ENCODE measurements at places on chromosomes 2 and 18.

GRCh38 chr2:70553334-70553583 is 367 bp downstream of the TGFA start:
- DNase-seq, result no peak

DNA sequence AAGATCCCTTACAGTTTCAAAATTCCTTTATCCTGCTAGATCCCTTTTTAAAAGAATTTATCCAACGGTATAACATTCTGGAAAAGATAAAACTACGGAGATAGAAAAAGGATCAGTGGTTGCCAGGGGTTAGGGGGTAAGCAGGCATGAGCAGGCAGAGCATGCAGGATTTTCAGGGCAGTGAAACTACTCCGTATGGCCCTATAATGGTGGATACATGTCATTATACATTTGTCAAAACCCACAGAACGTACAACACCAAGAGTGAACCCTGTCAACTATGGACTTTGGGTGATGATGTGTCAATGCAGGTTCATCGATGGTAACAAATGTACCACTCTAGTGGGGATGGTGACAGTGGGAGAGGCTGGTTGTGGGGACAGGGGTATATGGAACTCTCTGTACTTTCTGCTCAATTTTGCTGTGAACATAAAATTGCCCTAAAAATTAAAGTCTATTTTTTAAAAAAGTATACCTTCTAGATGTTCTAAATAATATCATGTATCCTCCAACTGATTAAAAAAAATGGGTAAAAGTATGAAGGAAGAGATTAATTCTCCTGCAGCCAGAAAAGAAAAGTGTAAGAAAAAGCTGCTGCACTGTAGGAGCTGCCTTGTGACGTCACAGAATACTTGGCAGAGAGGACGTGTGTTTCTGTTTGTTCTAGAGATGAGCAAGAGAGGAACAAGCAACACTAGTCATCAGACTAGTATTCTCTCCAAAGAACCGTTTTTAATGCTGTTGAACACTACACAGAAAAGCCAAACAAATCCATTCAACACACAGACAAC is 23.6 kb downstream of the ANKRD44 start:
- no peak for DNase-seq

DNA sequence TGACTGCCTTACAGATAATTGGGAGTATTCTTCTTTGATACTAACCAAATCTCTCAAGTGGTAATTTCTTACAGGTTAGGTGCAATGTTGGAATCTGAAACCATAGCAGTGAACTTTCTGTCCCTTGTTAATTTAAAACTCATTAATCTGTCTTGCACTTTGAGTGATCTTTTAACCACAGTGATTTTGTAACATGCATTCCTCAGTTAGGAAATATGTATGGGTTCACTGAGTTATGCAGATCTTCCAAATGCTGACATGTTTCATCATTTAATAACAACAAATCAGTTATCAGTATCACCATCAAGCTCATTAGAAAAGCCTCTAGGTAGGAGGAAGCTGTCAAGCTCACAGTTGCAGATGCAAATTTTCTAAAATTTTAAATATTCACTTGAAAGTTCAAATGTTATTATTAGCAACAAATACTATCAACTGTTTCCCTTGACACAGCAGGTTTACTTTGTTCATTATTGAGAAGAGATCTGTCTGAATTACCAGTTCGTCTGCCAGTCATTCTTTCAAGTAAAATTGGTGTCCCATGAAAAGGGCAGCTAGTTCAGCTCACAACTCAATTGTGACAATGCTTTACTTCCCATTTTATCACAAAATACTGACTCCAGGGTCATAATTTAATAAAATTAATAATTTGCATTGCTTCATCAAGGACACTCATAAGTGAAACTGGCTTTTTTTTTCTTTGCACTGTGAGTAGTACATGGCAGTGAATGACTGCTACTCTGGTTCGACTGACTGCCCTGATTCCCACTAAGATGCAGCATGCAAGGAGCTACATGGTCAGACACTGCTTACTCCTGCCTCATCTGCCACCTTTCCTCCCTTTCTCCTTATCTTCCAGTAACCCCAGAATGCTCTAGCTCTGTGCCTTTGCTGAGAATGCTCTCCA is 31.6 kb downstream of the SUCLG1 start:
- no peak for DNase-seq

DNA sequence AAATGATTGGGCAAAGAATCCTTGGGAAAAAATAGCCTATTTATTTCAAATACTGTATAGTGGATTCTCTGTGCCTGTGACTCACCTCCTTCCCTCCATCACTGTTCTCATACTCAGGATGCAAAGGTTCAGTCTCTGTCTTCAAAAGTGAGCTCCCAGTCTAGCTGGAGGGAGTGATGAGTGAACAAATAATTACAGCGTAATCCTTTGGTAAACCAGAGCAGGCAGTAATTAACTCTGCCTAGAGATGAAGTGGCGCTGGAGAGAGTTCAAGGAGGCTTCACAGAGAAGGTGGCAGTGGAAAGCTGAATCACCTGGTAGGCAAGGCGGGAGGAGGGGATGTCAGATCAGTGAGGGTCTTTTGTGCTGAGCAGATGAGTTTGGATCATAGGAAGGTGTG is 6.5 kb downstream of the DGUOK start:
- no peak for DNase-seq

DNA sequence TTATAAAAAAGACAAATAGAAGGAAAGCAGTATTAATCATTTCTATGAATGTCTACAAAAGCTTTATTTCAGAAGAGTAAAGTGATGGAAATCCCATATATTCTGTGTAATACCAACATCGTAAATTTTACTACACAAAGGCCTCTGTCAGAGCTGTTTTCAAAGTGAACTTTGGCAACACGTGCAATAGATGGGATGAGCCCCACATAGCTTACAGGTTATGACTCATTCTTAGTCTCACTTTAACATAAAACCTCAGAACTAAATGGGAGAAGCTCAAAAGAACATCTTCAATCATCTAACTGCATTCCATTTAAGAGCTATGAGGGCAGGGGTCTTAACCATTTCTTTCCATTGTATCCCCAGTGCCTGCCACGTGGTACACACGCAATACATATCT is 11.5 kb downstream of the VPS4B start:
- DNase-seq, result no peak

DNA sequence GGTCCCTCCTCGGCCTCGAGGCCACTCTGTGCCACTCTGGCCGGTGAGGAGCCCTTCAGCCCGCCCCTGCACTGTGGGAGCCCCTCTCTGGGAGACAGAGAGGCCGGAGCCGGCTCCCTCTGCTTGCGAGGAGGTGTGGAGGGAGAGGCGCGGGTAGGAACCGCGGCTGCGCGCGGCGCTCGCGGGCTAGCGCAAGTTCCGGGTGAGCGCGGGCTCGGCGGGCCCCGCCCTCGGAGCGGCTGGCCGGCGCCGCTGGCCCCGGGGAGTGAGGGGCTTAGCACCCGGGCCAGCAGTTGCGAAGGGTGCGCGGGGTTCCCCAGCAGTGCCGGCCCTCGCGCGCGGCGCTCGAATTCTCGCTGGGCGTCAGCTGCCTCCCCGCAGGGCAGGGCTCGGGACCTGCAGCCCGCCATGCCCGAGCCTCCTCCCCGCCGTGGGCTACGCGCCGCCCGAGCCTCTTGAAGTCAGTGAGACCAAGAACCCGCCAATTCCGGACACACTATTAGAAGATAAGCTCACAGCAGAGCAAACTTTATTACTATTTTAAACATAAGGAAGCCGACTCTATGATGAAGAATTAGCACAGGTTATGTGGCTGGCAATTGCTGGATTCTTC is 825.8 kb upstream of the FANCL start:
- DNase-seq, result no peak

- no peak for DNase-seq
These were observed 31.0 kb upstream of the GALNT3 start for GRCh38 chr2:165825041-165825440.

- no peak for DNase-seq
These were observed 193.0 kb upstream of the RGPD4 start for GRCh38 chr2:107633580-107634147.

- no peak for DNase-seq
These were observed 134.0 kb upstream of the LYPD1 start for GRCh38 chr2:132804051-132804450.

GRCh38 chr2:144288438-144288837 is 231.5 kb downstream of the ZEB2 start:
- no peak for DNase-seq

GRCh38 chr18:57885931-57886330 is 82.8 kb upstream of the ATP8B1 start:
- no peak for DNase-seq

GRCh38 chr18:2680216-2680792 is 24.8 kb downstream of the SMCHD1 start:
- DNase-seq, result no peak

- no peak for DNase-seq
These were observed 6.4 kb downstream of the ASPRV1 start for GRCh38 chr2:69955029-69955428.

DNA sequence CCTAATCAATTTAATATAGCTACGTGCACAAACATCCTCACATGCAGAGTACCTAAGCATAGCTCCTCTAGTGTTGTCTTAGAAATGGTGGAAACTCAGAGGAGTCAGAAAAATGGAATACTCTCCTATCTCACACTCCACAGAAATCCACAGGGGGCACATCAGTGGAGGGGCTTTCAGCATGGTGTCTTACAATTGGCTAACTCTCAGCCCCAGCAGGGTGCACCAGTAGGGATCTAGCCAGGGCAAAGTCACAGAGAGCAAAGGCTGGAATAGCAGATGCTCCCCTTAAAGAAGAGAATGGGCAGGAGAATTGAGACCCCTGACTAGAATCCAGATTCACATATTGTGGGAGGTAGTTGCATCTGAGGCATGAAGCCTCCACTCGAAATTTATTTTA is 135.7 kb downstream of the MAIP1 start:
- DNase-seq, result no peak

DNA sequence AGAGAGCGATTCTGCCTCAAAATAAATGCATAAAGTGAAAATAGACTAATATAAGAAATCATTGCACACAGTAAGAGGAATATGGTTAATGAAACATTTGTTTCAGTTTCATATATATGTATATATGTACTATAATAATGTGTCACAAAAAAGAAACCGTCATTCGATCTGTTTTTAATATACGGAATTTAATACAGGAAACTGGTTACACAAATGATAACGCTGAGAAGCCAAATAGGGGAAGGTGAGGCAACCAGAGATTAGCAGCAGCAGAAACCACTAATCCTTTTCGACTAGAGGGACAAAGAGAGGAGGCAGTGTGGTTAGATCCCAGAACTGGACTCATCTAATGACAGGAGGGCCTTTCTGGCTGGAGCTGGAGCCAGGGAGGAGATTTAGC is 64.2 kb upstream of the GREB1L start:
- DNase-seq, result no peak

GRCh38 chr2:86221066-86221684 is 21.9 kb downstream of the MRPL35 start:
- peak; percentile 14 for DNase-seq

GRCh38 chr2:106075048-106075447 is 119.1 kb downstream of the UXS1 start:
- DNase-seq, result no peak

- DNase-seq, result no peak
These were observed 51.2 kb downstream of the CYRIA start for GRCh38 chr2:16614314-16614860.

DNA sequence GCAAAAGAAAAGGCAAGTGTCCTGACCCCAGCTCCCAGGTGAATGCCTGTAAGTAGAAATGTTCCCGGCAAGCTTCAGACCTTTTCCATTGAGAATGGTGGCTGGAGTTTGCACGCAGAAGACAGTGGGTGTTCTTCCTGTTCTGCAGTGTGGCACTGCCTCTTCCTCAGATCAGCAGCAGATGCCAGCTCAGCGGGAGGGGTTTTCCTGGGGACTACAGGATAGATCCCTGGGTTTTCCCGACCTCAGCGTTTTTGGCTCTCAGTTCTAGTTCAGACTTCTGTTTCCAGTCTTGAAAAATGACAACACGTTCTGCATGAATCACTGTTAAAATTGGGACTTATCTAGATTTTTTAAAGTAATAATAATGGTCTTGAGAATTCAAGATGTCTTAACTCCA is 39.2 kb downstream of the GRHL1 start:
- DNase-seq, result no peak

DNA sequence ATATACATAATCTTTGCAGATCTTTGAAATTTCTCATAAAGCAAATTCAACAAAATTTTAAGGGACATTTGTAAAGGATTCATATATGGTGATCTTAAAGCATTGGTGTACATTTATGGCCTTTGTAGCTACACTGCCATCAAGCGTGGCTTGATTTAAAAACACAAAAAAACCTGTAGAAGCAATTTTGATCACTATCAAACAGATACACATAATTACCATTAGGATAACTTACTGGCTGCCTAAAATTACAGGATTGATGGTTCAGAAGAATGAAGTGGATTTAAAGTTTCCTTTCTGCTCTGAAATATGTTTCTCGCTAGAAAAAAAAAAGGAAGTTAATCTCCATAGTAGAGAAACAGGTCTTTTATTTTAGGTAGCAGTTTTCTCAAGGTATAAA is 31.4 kb downstream of the MAPRE2 start:
- no peak for DNase-seq

- peak; percentile 15 for DNase-seq
These were observed 25.4 kb downstream of the SP100 start for GRCh38 chr2:230441227-230441897.

DNA sequence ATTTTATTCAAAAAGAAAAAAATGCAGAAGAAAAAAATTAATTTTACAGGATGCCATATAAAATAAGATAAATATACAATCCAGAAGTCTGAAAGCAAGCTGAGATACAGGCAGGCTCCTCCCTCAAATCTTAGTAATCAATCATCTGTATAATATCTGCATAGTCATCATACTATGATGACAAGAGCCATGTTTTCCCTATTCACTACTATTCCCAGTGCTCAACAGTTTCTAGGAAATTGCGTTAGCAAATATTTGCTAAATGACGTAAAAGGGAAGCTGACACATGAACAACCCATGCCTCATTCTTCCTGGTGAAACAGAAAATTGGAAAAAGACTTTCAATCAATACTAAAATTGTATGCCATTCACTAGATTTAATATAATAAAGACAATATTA is 793.2 kb downstream of the SUCLG1 start:
- DNase-seq, result no peak

- DNase-seq, result no peak
These were observed 99.8 kb upstream of the YPEL5 start for GRCh38 chr2:30046979-30047378.

- DNase-seq, result no peak
These were observed 1662.1 kb upstream of the NXPH2 start for GRCh38 chr2:140442319-140442718.

All from stimulated activated CD4-positive, alpha-beta T cell treated with anti-CD3 and anti-CD28 coated beads, Interleukin-1b, Interleukin-23, amount 100 ng/mL, for 1 hour (primary cell).